Chondrocyte (in vitro differentiated cells): ENCODE measurements at places on chromosomes 4 and X. TPM values are rescaled to one million over a fixed set of nuclear protein-coding genes. Genes with fewer than 3 reads are reported as not detected.

DNA sequence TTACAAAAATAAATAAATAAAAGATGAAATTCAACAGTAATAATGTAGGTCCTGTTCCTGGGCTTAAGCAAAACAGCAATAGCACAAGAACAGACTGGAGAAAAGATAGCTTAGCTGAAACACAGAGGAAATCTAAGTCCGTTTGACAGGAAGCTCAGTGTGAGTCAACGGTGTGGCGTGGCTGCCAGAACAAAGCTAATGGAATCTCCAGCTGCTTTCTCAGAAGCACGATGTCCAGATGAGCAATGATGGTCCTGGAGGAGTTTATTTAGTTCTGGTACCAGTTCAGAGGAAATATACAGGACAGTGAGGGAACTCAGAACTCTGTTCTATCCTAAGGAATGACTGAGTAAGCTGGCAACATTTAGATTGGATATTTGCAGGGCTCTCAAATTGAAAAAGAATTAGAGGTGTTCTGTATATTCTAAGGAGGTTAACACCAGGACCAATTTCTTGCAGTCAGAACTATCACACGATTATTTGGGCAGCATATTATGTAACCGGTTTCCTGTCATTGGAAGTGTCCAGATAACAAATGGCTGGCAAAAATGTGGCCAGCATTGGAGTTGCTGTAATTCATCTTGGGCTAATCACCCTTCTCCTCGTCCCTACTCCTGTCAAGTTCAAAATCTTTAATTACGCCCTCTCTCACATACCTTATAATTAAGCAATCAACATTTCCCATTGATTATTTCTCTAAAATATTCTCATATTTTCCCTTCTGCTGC is 12.7 kb downstream of the GAB3 start:
- no peaks in the 10 kb centered on the region for H3K27me3 ChIP-seq
- no peaks in the 10 kb centered on the region for H3K36me3 ChIP-seq

GRCh38 chr4:80500613-80501012 is 165.1 kb downstream of the CFAP299 start:
- H3K27me3 ChIP-seq: peaks cover 3% of the 10 kb centered on the region
- DNase-seq: no peak
- no peak overlapping the region for H3K27ac ChIP-seq
- no peaks in the 10 kb centered on the region for H3K36me3 ChIP-seq
- H3K4me1 ChIP-seq: no peaks in the 10 kb centered on the region
- H3K4me3 ChIP-seq: no peak overlapping the region

- no peak overlapping the region for H3K4me3 ChIP-seq
- no peak for DNase-seq
- H3K27me3 ChIP-seq: peaks cover 21% of the 10 kb centered on the region
- H3K4me1 ChIP-seq: no peaks in the 10 kb centered on the region
- H3K27ac ChIP-seq: no peak overlapping the region
- peaks cover 2% of the 10 kb centered on the region for H3K36me3 ChIP-seq
Measured at GRCh38 chrX:15607067-15607466, 6.3 kb upstream of the ACE2 start.

GRCh38 chr4:39699687-39700409 is 1.9 kb downstream of the UBE2K start:
- no peaks in the 10 kb centered on the region for H3K36me3 ChIP-seq
- H3K27ac ChIP-seq: peak overlapping the region; percentile 98
- DNase-seq: no peak
- peaks cover 38% of the 10 kb centered on the region for H3K4me1 ChIP-seq

DNA sequence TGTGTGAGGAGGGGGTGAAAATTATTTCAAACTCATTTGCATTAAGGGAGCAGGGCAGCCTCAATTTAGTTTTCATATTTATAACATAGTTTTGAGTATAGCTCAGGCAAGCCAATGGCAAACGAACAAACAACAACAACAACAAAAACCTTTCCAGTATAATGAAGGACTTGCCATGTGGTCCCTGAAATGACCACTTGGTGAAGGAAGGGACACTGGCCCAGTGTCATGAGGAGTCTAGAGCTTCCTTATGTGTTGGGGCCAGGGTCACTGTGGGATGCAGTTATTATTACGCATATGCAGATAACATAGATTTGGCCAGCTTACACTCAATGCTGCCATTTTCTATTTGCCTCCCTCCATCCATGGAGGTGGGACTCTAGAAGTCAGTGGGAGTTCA is 23.3 kb downstream of the NKX3-2 start:
- H3K27ac ChIP-seq: no peak overlapping the region
- H3K4me1 ChIP-seq: peaks cover 3% of the 10 kb centered on the region
- H3K27me3 ChIP-seq: peaks cover 19% of the 10 kb centered on the region
- H3K36me3 ChIP-seq: no peaks in the 10 kb centered on the region
- no peak overlapping the region for H3K4me3 ChIP-seq

The P2RY4 gene
- total RNA-seq: not detected in 3 replicates

- no peaks in the 10 kb centered on the region for H3K27me3 ChIP-seq
- H3K4me3 ChIP-seq: no peak overlapping the region
- H3K36me3 ChIP-seq: no peaks in the 10 kb centered on the region
- peaks cover 10% of the 10 kb centered on the region for H3K4me1 ChIP-seq
- DNase-seq: no peak
- peak overlapping the region; percentile 17 for H3K27ac ChIP-seq
Measured at GRCh38 chr4:183094393-183095198, 4.5 kb upstream of the WWC2 start.

DNA sequence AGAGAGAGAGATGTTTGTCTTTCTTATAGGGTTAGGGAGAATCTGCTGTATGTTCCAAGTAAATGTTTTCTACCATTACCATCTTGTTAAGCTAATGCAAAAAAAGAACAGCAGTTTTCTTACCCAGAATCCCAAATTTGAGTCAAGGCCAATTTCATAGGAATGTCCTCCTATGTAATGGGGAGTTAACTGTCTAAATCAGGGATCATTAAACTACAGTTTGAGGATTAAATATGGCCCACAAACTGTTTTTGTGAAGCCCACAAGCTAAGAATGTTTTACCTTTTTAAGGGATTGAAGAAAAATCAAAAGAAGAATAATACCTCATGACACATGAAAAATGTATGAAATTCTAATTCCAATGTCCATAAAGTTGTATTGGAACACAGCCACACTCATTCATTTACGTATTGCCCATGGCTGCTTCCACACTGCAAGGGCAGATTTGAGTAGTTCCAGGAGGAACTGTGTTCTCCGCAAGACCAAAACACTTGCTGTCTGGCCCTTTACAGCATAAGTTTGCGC is 113.2 kb upstream of the SPRY1 start:
- H3K36me3 ChIP-seq: peaks cover 2% of the 10 kb centered on the region
- peaks cover 51% of the 10 kb centered on the region for H3K4me1 ChIP-seq
- H3K4me3 ChIP-seq: no peak overlapping the region
- peak overlapping the region; percentile 87 for H3K27ac ChIP-seq
- DNase-seq: no peak

The NPY1R gene
- total RNA-seq: 0.22 TPM in 2 of 3 replicates, not detected in the other
